ENCODE measurements at places on chromosomes 12 and 14.

- DNase-seq = no peak
Observed at GRCh38 chr14:76112889-76113624, 38.7 kb upstream of the GPATCH2L start.

DNA sequence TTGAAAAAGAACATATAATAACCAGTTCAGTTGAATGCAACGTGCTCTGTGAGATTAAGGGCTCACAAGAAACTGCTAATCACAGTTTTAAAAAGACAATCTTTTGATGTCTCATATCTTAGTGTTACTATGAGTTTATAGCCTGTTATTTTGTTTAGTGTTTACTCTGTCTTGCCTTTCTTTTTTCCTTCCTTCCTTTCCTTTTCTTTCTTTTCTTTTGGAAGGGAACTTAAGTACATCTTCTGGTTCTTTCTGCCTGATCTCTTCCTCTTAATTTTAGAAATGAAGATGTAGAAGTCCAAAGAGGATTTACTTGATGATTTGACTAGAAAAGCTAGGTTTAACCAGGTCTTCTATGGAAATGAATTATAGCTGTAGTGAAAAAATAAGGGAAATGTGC, 38.2 kb downstream of the WNK1 start:
- DNase-seq = no peak

DNA sequence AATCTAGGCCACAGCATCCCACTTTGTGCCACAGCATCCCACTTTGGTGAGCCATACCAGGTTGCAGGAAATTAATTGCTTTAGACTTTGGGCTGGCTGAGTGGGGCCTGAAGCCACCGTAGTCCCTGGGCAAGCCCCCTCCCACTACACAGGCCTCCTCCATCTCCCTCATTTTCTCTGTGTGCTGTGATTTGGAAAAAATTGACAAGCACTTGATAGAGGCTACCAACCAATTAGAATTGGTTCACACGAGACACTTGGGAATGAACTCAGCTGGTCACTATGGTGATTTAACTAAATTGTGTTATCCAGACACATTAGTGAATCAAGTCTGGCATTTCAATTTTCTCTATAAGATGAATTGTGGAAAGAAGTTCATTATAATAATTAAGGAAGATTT, 481.1 kb downstream of the DIO2 start:
- no peak for DNase-seq

GRCh38 chr12:122067966-122068365, 10.6 kb upstream of the MLXIP start:
- DNase-seq = no peak

GRCh38 chr12:27924350-27925135, 48.0 kb downstream of the PTHLH start:
- DNase-seq = no peak

DNA sequence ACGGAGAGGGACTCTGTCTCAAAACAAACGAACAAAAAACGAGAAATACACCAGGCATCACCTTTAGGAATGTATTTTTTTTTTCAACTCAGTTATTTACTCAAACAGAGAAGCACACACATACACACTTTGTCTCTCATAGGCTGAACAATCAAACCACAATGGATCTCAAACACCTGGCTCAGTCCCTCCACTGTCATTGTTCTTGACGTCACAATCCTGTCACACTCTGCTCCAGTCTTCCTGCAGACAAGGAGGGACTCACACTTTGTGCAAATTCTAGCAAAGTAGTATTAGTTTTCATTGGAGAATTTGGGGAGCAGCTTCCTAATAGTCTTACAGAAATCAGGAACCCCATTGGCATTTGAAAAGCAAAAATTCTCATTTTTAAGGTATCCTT, 727.8 kb downstream of the BCL11B start:
- DNase-seq = no peak

DNA sequence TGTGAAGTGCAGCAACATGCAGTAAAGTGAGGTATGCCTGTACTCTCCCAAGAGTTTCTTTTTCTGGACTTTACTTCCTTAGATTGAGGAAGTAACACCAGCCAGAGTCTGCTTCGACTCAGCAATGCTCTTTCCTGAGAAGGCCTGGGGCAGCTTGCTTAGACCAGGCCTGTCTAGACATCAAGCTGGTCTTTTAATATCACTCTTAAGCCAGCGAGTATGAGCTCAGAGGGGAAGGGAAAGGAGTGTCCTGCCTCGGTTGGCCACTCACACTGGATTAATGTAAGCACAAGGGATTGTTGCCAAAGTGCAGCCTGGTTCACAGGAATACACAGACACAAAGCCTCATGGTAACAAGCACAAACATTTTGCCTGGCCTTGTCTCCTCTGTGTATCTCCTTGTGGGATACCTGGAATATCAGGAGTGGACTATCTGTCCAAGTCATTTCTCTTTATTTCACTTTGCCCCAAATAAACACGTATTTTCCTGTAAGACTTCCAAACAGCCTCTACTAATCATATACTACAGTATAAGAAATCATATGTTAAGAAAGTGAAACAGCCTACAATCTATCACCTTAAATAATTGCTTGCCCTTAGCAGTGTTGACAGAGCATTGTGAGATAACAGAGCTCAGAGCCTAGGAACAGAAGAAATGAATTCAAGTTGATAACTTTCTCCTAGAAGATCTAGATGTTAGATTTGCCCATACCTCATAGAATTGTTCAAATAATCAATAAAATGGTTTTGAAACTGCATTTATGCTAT, 121.2 kb upstream of the DAAM1 start:
- DNase-seq = no peak

- DNase-seq = no peak
Observed at GRCh38 chr14:100291305-100292075, 14.8 kb downstream of the SLC25A29 start.
